ENCODE measurements at places on chromosomes 7 and 10.

DNA sequence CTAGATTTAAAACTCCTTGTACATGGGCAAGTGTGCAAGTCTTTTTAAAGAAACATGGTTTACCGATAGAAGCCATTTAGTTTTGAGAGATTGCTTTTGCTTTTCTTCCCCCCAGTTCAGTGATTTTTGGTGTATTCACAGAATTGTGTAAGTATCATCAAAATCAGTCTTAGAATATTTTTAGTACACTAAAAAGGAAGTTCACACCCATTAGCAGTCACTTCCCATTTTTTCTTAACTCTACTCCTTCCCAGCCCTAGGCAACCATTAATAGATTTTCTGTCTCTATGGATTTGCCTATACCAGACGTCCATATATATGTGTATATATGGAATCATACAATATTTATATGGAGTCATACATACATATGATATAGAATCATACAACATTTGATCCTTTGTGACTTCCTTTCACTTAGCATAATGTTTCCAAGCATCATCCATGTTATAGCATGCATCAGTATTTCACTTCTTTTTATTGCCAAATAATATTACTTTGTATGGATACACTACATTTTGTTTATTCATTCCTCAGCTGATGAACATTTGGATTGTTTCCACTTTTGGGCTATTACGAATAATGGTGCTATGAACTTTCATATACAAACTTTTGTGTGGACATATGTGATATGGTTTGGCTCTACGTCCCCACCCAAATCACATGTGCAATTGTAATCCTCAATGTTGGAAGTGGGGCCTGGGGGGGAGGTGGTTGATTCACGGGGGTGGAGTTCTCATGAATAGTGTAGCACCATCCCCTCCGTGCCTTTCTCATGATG lies 16.5 kb upstream of the ARL4A start:
- no peaks in the 10 kb centered on the region for H3K27me3 ChIP-seq
- H3K4me3 ChIP-seq: no peak overlapping the region
- no peak overlapping the region for H3K27ac ChIP-seq
- H3K4me1 ChIP-seq: no peaks in the 10 kb centered on the region

GRCh38 chr10:101905251-101905650 lies 61.7 kb upstream of the KCNIP2 start:
- DNase-seq: no peak
- no peaks in the 10 kb centered on the region for H3K4me1 ChIP-seq
- no peaks in the 10 kb centered on the region for H3K36me3 ChIP-seq
- no peaks in the 10 kb centered on the region for H3K27me3 ChIP-seq

DNA sequence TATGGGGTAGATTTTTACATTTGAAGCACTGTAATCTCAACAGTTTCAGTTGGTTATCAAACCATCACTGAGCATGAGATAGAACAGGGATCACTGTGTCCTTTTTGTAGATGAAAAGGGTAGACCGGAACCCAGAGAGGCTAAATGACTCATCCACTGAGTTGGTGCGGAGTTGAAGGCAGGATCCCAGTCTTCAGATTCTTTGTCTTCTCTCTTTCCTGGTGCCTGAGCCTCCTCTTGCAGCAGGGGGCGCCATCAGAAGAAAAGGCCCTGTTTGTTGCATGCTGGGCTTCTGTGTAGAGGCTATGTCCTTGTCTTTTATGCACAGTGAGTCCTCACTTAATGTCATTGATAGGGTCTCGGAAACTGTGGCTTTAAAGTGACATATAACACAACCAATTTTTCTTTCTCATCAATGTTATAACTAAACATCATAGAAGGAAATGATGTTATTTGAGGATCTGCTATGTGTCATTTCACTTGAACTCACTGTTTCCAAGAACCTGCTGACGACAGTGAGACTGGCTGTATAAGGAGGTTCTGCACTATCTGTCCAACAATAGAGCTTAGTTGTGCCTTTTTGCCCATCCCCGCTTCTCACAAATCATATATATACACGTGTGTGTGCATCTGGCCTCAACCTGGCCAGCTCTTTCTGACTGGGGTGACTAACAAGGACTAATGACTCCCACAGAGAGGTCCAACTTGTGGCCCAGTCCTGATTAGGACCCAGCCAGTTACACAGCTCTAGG lies 14.3 kb downstream of the ZNF282 start:
- no peak for DNase-seq
- no peaks in the 10 kb centered on the region for H3K27me3 ChIP-seq
- no peaks in the 10 kb centered on the region for H3K4me1 ChIP-seq

GRCh38 chr7:99195867-99196266 lies 12.0 kb downstream of the KPNA7 start:
- DNase-seq: no peak
- H3K27ac ChIP-seq: no peak overlapping the region
- H3K4me1 ChIP-seq: no peaks in the 10 kb centered on the region
- no peak overlapping the region for H3K4me3 ChIP-seq
- no peaks in the 10 kb centered on the region for H3K36me3 ChIP-seq

DNA sequence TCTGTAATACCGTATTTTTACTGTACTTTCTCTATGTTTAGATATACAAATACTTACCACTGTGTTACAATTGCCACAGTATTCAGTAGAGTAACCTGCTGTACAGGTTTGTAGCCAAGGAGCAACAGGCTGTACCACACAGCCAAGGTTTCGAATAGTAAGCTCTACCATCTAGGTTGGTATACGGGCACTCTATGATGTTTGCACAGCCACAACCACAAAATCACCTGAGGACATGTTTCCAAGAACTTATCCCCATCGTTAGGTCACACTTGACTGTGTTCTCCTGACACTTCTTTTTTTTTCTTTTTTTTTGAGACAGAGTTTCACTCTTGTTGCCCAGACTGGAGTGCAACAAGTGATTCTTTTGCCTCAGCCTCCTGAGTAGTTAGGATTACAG lies 134.6 kb upstream of the TRIM24 start:
- H3K36me3 ChIP-seq: no peaks in the 10 kb centered on the region
- no peak for DNase-seq
- no peaks in the 10 kb centered on the region for H3K4me1 ChIP-seq
- H3K27ac ChIP-seq: no peak overlapping the region

DNA sequence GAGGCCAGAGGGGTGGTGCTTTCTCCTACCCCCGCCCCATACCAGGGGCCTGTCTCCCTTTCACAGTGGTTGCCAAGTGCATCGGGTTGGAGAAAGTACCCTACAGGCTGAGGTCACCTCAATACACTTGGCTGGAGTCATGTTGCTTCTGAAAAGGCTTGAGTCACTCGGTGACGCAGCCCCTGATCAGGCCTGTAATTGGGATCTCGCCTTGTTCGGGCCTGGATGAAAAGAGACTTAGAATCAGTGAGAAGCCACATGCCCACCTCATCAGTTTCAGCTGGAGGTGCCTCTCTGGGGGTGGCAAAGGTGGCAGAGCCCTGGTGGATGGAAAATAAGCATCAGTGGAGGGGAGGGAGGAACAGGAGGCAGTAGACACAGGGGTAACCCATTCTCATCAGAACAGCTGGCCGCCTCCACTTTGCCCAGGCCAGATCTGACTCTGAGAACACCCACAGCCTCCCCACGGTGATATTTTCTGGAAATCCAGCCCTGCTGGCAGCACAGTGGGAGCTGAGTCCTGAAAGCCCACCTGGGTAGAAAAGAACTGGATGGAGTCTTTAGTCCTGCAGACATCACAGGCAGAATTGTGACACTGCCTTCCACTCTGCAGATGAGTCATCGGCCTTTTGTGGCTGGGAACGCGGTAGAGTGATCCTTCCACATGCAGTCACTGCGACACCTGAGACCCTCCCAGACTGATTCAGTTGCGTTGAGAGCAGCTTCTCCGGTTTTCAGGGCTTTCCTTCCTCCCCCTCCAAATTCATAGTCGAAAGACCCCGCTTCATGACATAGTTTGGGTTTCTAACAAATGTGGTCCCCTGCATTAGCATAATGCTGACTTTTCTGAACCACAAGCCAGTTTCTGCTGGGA lies 108.0 kb downstream of the GRK5 start:
- H3K27ac ChIP-seq: peak overlapping the region; percentile 45
- H3K36me3 ChIP-seq: no peaks in the 10 kb centered on the region
- no peak for DNase-seq

- H3K27ac ChIP-seq: no peak overlapping the region
- no peak for DNase-seq
- H3K27me3 ChIP-seq: no peaks in the 10 kb centered on the region
- H3K4me1 ChIP-seq: no peaks in the 10 kb centered on the region
These were observed 53.7 kb downstream of the C1GALT1 start for GRCh38 chr7:7236041-7236440.

DNA sequence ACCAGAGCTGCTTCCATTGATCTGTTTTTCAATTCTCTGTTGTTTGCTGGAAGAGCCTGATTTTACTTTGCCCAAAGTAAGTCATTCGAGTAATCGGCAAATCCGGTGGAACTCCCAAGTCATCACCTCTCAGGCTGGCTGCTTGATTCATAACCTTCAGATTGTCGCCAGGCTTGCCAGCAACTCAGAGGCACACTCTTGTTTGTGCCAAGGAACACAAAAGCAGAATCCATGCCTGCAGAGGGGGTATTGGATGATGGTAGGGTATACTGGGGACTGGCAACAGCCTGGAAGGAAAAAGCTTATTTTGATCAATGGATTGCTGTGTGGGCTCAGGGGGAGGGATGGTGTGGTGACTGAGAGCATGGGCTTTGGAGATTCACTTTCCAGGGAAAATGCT lies 542.4 kb downstream of the SORCS3 start:
- no peak overlapping the region for H3K27ac ChIP-seq
- DNase-seq: no peak
- no peak overlapping the region for H3K4me3 ChIP-seq
- H3K27me3 ChIP-seq: no peaks in the 10 kb centered on the region
- H3K4me1 ChIP-seq: no peaks in the 10 kb centered on the region

DNA sequence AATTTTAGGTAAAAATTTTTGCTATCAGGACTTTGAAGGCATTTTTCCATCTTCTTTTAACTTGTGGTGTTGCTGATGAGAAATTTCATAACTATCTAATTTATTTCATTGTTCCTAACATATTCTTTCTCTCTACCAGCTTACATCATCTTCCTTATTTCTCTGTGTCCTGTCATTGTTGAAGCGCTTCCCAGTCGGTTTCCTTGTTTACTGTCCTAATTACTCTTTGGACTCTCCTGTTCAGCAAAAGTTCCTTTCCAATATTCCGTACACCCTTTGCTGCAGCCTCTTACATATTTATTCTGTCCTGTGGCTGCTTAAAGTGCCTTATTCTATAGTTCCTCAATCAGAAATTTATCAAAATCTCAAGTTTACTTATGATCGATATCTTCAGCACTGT lies 609.0 kb upstream of the FZD8 start:
- no peaks in the 10 kb centered on the region for H3K27me3 ChIP-seq
- H3K27ac ChIP-seq: no peak overlapping the region
- H3K36me3 ChIP-seq: no peaks in the 10 kb centered on the region
- H3K4me3 ChIP-seq: no peak overlapping the region
- no peaks in the 10 kb centered on the region for H3K4me1 ChIP-seq
- no peak for DNase-seq

DNA sequence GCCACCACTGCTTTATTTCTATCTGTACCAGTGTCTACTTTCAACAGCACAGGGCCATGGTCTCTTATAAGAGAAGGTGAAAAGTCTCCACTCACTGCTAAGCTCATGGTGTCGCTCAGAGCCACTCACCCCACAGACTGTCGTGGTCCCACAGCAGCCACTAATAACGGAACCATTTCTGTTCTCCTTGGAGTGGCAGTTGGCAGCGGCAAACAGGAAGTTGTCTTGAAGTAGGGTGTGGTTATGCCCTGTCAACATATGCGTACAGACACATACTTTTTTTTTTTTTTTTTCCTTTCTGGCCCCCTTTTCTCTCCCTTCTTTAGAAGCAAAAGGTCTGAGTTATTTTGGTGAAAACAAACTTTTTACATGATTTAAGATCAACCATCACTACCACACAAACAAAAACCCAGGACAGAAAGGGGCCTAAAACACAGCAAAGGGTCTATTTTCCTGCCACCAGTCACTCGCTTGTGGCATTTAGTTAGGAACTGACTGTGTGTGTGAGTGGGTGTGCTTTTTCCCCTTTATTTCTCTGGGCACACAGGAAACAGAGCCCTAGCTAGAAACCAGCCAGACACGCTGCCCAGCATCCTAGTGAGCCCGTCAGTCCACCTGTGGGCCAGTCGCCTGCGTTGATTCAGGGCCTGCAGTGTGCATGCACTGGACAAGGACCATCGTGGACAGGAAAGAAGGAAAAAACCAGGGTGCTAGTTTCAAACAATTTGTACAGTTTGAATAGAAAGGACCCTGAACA lies 96.7 kb upstream of the EFCAB10 start:
- DNase-seq: peak; percentile 29
- H3K36me3 ChIP-seq: no peaks in the 10 kb centered on the region
- peak overlapping the region; percentile 59 for H3K27ac ChIP-seq
- no peaks in the 10 kb centered on the region for H3K27me3 ChIP-seq
- no peaks in the 10 kb centered on the region for H3K4me1 ChIP-seq
